ENCODE measurements at places on chromosomes 11 and 22. TPM values are rescaled to one million over a fixed set of nuclear protein-coding genes. Genes with fewer than 3 reads are reported as not detected.

The FAM83F gene
- total RNA-seq: 46.1 TPM

The FIBIN gene
- 0.46 TPM for total RNA-seq

The SCGB1C1 gene
- not detected for total RNA-seq

The LMO1 gene
- not detected for total RNA-seq

The TRIM48 gene
- not detected for total RNA-seq

The CPT1B gene
- total RNA-seq: 2.2 TPM

The MUC2 gene
- total RNA-seq: not detected

The CFAP300 gene
- 5.9 TPM for total RNA-seq

The RIC3 gene
- 0.16 TPM for total RNA-seq

The OSM gene
- total RNA-seq: not detected

The LRFN4 gene
- total RNA-seq: 21.1 TPM

The TSPAN4 gene
- total RNA-seq: 173 TPM

The BIRC3 gene
- 2.6 TPM for total RNA-seq

The HORMAD2 gene
- total RNA-seq: not detected

The SAAL1 gene
- total RNA-seq: 26.0 TPM

The TYR gene
- total RNA-seq: not detected

The LUZP2 gene
- not detected for total RNA-seq

The HPX gene
- not detected for total RNA-seq
